Neural crest cell (in vitro differentiated cells): ENCODE measurements at places on chromosomes 7 and 10. TPM values are rescaled to one million over a fixed set of nuclear protein-coding genes. Genes with fewer than 3 reads are reported as not detected.

DNA sequence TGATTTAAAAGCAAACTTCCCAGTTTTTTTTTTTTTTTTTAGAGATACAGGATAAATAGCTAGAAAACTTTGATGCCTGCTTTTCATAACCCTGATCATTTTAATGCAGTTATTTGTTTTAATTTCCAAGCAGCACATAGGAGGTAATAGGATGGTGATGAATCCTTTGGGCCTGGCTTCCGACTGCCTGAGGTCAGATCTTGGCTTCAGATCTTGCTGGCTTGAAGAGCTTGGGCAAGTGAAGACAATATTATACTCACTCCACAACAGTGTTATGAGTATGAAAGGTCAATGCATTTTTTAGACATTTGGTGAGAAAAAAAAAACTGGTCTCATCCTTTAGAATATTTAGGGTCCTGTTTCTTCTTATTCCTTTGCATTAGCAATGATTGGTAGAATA, 124.8 kb upstream of the PRKCQ start:
- peaks cover 13% of the 10 kb centered on the region for H3K27me3 ChIP-seq
- no peaks in the 10 kb centered on the region for H3K36me3 ChIP-seq
- H3K4me1 ChIP-seq = peaks cover 5% of the 10 kb centered on the region
- H3K4me3 ChIP-seq = no peak overlapping the region
- no peak for DNase-seq
- H3K27ac ChIP-seq = no peak overlapping the region

- DNase-seq = no peak
- no peaks in the 10 kb centered on the region for H3K36me3 ChIP-seq
- H3K4me3 ChIP-seq = no peak overlapping the region
- no peak overlapping the region for H3K27ac ChIP-seq
These were observed 4.2 kb downstream of the STEAP4 start for GRCh38 chr7:88302486-88302885.

DNA sequence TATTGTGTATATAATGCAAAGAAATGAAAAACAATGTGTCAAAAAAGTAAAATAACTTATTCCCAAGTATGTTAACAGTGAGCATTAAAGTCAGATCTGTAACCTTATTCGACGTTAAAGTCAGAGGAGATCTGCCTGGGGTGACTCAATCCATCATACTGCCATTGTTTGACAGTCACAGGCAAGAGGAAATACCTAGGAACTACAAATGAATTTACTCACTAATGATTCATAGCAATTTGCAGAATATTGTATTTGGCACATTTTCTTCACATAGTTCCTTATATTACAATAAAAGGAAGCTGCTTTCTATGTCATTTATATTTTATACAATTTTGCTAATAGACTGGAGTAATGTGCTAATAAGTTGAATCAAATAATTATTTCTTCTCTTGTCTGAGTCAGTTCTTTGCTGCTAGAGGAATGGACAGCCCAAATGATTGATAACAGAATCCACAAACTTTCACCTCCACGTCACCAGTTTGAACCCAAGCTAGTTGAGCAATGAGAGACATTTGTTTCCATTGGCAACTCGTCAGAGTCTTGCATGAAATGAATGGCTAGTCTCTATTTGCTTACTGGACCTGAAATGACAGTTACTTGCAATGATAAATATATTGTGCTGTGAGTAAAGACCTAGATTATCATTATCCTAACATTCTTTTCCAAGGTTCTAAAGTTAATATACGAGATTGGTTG, 48.5 kb upstream of the TMEM106B start:
- DNase-seq = no peak
- H3K27ac ChIP-seq = no peak overlapping the region
- H3K4me3 ChIP-seq = no peak overlapping the region

- peaks cover 7% of the 10 kb centered on the region for H3K36me3 ChIP-seq
- no peaks in the 10 kb centered on the region for H3K27me3 ChIP-seq
- no peak for DNase-seq
- no peaks in the 10 kb centered on the region for H3K4me1 ChIP-seq
These were observed 150.0 kb downstream of the ZNF33B start for GRCh38 chr10:42488416-42488815.

NRBF2 gene
- 19.3 and 21.4 TPM in 2 replicates for total RNA-seq

RGR gene
- 0.23 TPM in 1 of 2 replicates, not detected in the other for total RNA-seq

CLRN3 gene
- total RNA-seq = not detected in 2 replicates
